ENCODE measurements at places on chromosomes 2 and 18.

DNA sequence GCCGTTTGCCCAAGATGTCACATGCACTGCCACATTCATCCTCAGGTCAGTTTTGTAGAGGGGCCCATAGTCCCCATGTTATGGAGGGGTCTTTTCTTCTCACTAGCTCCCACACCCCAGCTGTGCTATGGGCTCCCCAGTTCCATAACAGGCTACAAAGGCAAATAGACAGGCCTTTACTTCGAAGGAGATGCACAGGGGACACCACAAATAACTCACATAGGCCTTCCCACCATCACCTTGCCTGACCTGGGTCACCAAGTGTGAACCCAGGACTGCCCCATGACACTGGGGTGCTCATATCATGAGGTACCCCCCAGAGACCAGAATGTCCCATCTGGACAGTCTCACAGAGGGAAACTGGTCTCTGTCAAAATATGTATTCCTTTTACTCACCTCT, 15.0 kb upstream of the INO80C start:
- no peak for DNase-seq

GRCh38 chr2:40192864-40193669, 258.8 kb downstream of the SLC8A1 start:
- peak; percentile 83 for DNase-seq

GRCh38 chr2:56671973-56672569, 488.3 kb downstream of the CCDC85A start:
- peak; percentile 4 for DNase-seq

GRCh38 chr2:153163055-153163454, 315.5 kb downstream of the RPRM start:
- DNase-seq: peak; percentile 14

DNA sequence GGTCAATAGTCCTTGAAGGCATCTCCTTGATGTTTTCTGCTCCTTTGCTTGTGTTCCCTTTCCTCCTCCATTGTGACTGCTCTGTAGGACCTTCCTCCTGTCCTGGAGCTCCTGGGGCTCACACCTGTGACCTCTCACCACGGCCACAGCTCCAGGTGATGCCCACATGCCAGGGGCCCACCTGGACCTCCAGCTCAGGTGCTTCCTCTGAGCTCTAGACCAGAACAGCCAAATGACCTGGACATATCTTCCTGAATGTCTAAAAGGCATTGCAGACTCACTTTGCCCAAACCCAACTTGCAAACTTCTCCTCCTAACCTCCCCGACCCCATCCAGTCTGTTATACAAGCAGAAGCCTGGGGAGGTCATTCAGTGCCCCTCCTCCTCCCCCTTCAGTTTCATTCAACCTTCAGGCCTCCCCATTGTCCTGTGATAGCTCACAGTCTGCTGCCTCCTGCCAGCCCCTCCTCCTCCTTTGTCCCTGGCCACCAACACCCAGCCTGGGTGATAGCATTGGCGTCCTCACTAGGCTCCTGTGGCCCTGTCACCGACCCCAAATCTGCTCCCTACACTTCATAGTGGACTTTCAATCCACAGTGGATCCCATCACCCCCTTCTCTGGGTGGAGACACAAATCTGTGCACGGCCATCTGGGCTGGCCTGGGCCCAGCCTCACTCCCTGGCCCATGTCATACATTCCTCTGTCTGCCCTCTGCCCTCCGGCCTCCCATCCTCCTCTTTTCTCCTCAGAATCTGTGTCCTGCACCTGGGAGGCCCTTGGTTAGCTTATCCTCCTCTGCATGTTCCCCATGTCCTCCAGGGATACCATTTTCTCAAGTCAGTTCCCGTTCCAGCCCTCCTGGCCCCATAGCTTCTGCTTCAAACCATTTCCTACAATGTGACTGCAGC, 310.4 kb upstream of the HDAC4 start:
- DNase-seq: no peak

GRCh38 chr2:233063269-233063975, 3.3 kb downstream of the INPP5D start:
- no peak for DNase-seq

GRCh38 chr2:118221536-118222272, 133.4 kb downstream of the INSIG2 start:
- DNase-seq: peak; percentile 59

DNA sequence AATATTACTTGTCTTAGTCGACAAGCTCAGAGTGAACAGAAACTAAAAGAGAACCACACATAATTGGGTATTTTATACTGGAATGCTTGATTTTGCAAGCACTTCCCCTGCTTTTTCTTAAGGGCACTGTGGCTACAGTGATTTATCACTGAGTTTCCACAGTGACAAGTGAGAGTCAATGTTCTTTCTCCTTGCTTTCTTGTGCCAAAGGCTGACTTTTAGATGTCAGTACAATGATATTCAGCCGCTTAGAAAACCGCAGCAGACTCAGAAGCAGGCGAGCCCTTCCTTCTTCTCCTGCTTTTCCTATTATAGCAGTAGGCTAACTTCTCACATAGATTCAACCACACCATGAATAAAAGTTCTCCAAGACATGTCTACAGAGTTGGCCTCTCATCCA, 1603.6 kb upstream of the NXPH2 start:
- no peak for DNase-seq

DNA sequence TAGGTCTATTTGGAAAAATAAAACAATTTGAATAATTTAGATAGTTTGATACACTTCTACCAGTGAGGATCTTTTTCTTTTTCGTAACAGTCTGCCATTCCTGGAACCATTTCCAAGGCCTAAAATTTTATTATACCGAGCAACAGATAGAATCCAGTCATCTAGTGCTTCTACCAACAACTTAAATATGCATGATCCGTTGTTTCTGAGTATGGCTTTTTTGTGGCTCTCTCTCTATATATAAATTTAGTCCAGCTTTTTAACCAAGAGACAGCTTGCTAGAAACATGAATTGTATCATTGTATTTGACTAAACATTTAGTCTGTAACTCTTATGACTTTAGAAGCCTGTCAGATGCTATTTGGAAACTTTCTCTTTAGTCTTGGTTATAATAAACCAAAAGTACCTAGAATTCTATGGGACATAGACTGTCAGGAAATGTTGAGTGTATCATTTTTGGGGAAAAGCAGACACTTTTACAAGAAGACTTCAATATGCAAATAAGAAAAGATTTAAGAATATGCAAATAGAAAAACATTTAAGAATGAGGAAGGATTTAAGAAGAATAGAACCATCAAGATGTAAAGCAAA, 161.4 kb downstream of the ZEB2 start:
- DNase-seq: no peak

DNA sequence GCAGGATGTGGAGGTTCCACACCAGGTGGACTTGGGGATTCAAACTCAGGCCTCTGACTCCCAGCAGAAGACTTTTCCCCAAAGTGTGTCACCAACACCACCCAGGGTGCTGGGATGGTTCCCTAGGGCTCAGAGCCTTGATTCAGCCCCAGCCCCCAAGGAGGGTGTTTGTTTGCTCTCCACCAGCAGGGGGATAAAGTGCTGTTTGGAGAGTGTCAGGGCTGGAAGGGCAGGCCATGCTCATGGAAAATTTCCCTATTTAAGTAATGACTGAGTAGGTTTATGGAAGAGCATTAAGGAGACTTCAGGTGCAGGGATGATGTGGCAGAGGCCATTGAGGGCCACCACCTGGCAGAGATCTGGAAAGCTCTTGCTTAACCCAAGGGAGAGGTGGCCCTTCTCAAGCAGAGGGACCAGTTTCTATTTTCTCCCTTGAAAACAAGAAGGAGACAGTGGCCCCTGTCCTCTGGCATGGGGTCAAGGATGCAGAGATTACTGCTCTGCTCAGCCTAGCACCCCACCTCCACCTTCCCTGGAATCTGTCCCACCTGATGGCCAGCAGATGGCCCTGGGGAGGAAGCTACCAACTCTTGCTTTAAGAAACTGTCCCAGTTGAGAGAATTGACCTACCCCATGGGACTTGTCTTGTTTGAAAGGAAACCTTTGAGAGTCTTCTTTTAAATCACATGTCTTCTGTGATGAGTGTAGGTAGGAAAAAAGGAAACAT, 122.1 kb downstream of the ACOXL start:
- no peak for DNase-seq

DNA sequence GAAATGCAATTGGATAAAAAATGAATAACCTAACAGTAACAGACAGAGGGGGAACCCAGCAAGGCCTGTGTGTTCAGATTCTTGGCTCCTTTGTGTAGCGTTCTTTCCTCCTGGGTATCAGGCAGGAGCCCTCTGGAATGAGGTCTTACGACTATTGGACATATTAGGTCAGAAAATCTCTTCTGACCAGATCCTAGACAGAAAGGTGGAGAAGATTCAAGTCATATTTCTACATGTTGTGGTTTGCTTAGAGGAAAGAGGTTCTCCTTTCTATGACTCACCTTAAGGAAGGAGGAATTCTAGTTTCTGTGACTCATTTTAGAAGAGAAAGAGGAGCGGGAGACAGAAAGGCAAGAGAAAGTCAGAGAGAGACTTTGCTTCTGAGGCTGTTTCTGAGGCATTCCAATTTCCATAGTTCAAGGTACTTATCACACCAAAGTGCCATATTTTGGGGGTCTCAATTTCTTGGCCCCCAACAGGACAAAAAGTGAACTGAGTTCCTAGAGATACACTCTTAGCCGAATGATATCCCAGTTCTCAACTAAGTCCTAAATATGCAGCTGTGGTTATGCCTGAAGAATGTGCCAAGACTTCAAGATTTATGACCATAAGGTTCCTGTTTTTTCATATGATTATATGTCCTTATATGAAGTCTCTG, 618.6 kb downstream of the ZEB2 start:
- peak; percentile 90 for DNase-seq

DNA sequence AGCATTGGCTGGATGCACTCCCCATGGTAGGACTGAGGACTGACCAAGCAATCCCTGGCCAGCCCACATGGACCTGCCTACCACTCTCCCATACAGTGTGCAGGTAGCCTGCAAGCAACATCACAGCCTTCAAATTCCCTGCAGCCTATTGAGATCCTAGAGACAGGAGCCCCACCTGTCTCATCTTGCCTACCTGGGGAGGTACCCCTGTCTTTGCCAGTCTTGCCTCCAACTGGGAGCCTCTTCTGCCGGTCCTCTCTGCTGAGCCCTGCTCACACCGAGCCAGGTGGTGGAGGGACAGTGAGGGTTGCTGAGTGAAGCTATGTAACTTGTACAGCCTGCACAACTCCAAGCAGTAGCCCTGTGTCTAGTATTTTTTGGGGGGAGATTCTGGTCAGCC, 29.9 kb downstream of the TTC32 start:
- no peak for DNase-seq

- no peak for DNase-seq
These were observed 1.6 kb downstream of the DNAH7 start for GRCh38 chr2:196067088-196067382.

- DNase-seq: peak; percentile 95
These were observed 146.1 kb downstream of the HAUS1 start for GRCh38 chr18:46250084-46250811.

DNA sequence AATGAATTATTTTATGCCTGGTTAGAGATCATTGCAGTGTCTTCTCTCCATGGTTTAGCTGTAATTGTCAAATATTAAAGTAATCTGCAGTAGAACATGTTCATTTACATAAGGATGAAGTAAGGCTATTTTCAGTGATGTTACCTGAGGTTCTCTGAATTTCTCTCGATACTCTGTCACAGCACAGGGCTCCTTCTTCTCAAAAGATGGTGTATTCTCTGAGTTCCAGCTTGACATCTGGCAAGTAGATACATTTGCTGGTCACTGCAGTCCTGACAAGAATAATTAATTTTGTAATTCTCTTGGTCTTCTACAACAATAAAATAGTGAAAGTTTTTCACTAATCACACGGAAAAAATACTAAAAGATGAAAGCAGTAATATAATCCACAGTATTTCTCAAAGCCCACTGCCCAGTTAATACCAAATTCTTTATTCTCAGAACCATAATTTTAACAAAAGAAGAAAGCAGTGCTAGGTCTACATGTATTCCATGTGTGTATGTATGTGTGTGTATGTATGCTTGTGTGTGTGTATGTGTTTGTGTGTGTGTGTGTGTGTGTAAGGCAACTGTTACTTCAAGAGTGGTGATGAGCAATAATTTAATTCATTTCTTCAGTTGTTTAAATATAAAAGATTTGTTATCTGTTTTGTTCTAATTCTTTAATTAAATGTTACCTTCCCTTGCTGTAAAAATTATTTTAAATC, 1165.5 kb upstream of the SLC39A10 start:
- DNase-seq: no peak

GRCh38 chr18:44579028-44579702, 101.5 kb upstream of the SETBP1 start:
- DNase-seq: peak; percentile 59

DNA sequence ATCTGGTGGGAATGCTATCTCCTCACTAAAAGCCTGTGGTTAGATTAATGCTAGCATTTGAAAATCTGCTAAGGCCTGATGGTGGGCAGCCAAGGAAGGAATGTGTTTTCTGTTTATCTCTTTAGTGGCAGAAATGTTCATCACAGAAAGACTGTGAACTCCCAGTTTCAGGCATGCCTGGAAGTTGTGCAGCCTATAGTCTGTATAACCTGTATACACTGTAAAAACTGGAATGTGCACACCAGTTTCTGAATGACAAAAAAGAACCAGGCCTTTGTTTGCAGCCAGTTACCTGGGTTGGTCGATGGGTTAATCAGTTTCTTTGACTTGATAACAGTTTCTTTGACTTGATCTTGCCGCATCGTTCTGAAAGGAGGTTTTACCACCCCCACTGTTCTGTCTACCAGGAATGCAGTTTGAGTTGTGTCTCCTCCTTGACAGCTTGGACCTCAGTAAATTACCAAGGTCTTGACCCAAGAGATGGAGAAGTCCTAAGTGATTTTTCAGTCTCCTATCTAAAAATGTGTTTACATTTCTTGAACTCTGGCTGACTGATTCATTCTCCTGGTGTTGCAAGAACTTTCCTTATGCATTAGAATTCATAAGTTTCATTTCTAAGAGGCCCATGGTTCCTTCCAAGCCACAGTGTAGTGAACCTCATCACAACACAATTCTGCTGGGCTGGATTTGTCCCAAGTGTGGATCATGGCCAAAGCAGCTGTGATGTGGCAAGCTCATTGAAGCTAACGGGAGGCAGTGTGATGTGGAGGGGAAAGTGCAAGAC, 62.2 kb downstream of the KIAA2012 start:
- peak; percentile 69 for DNase-seq

GRCh38 chr2:229170171-229170570, 100.9 kb downstream of the PID1 start:
- DNase-seq: no peak
